ENCODE measurements at places on chromosomes 6 and 20.

- no peak for DNase-seq
These were observed 3.7 kb downstream of the TAF4 start for GRCh38 chr20:62061851-62062423.

DNA sequence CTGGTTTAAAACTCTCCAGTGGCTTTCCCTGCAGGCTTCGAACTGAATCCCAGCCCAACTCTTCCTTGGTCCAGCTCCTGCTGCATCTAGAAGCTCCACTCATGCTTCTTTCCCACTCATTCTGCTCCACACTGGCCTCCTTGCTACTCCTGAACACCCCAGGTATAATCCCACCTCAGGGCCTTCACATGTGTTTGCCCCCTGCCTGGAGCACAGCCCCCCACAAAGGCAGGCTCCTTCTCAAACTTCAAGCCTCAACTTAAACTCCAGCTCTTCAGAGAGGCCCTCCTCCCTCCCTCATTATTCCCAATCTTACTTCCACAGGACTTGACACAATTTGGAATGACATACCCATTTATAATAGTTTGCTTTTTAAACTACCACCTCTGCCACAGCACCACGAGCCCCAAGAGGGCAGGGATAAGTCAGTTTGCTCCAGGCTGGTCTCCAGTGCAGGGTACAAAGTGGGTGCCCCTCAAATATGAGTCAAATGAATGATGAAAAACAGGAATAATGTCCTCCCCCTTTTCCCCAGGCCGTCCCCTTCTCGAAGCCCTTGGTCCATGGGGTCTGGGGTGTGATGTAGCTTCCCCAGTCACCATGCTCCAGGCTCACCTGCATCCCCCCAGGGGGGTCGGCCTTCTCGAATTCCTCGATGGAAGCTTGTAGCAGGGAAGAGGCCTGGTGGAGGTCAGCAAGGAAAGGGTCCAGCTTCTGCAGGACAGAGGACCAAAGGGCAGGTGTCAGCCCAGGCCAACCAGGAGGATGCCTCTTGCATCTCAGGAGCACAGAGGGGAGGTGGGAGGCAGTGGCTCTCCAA, 37.4 kb downstream of the KIAA1755 start:
- DNase-seq = no peak

DNA sequence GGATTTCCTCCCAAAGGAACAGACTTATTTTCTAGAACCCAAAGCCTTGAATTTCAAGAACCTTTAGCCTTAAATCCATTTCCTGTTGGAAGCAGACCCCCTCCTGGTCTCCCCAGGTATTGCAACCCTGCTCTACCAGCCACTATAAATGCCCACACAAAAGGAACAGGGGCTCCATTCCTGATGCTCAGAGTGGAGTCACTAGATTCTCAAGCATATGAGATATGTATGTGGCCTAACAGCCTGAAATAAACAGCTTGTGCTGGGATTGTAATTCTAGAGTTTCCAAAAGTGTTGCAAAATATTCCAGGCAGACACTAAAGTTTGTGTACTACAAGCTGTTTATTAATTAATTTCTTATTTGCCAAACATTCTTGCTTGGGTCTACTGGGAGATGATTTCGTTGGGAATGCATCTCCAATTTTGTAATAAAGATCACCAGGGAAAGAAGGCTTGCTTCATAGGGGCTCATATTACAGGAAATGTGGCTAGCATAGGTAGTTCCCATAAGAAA, 44.8 kb downstream of the RIPOR3 start:
- DNase-seq = peak; percentile 67

- DNase-seq = peak; percentile 47
These were observed 453.6 kb upstream of the FLRT3 start for GRCh38 chr20:14790771-14791620.

- no peak for DNase-seq
These were observed 364.3 kb upstream of the SPTLC3 start for GRCh38 chr20:12644461-12644860.

DNA sequence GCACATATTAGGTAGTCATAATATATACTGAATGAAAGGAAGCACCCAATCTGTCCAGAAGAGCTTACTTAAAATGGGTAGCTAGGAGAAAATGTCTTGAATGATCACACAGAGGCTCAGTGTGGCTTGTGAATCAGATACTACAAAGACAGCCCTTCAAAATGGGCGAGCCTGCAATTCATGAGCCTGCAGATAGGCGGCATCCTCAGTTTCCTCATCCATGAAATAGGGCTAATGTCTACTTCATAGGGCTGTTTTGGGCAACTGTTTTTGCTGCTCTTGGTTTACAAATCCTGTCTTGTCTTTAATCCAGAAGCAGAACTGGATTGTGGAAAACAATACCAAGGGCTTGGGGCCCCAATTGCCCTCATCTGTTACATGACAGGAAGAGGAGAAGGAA, 129.3 kb upstream of the KCNK16 start:
- DNase-seq = no peak

GRCh38 chr20:20188647-20189046, 136.3 kb downstream of the CFAP61 start:
- no peak for DNase-seq

GRCh38 chr6:151962246-151962846, 154.9 kb downstream of the ESR1 start:
- no peak for DNase-seq

- DNase-seq = no peak
These were observed 77.0 kb downstream of the FOXA2 start for GRCh38 chr20:22507240-22507961.

GRCh38 chr6:114344971-114345275, 2.1 kb upstream of the HS3ST5 start:
- no peak for DNase-seq

DNA sequence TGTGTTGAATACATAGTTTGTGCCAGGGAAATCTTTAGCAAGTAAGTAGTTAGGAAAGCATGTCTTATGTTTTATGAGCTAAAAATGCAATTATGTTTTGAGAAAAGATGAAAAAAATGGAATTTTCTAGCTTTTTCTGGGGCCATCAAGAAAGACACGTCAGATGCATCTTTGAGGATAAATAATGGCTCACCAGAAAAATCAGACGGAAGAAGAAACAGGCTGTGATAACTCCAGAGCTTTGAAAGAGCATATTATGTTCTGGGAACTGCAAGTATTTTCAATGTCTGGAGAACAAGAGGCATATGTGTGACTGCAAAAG, 173.7 kb downstream of the CLVS2 start:
- DNase-seq = no peak

- no peak for DNase-seq
These were observed 10.0 kb upstream of the SLC4A11 start for GRCh38 chr20:3248993-3249347.

DNA sequence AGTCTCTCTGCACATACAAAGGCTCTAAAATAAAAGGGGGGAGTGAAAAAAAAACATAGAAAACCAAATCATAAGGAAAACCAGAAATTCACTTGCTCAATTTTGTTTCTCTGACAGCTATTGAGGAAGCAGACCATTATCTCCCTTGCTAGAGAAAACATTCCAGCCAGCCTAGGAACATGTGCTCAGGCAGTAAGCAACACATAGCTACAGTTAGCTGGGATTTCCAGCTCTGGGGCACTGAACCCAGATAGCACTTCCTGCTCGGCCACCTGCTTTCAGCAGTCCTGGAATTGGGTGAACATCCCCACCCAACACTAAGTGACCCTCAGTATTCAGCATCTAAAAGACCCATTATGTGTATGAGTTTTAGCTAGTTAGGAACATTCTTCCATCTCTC, 61.3 kb downstream of the TNFRSF21 start:
- DNase-seq = no peak

DNA sequence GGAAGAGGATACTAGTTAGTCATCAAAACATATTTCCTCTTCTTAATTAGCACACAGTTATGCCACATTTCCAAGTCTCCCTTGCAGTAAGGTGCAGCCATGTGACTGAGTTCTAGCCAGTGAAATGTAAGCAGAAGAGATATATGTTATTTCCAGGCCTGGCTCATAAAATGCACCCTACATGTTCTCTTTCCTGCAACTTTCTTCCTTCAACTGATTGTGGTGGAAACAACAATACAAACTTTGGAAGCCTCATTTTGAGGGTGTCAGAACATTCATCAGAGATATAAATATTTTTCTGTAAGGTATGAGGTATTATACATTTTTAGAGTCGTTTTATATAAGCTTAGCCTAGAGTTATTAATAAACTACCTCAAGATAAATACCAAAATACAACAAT, 110.9 kb upstream of the PDE7B start:
- DNase-seq = no peak

- peak; percentile 25 for DNase-seq
These were observed 667 bp downstream of the STX11 start for GRCh38 chr6:144150710-144151657.

DNA sequence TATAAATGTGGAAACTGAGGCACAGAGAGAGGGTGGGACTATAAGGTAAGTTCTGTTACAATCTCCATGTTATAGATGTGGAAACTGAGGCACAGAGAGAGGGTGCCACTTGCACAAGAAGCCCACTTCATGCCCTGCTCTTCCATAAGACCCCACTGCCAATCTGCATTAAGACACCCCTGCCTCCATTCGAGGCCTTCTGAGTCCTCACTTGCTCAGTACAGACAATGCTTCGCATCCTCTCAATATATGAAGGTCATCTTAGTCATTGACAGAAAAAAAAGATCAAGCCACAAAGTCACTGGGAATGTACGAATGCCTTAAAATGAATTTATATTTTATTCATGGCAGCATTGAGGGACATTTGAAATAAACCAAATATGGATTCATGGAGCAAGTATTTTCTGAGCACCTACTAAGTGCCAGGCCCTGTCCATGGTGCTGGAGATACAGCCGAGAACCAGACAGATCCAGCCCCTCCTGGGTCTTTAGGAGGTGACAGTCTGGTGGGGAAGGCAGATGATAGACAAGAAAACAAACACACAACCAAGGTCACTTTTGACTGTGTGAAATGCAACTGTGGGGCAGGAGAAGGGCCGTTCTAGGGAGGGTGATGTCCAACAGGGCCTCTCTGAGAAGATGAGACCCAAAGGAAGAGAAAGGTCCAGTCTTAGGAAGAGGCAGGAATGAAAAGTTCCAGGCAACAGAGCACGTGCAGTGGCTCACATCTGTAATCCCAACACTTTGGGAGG, 92.5 kb upstream of the PTPN1 start:
- no peak for DNase-seq

- DNase-seq = no peak
These were observed 49.7 kb upstream of the DDR1 start for GRCh38 chr6:30834646-30835045.

- no peak for DNase-seq
These were observed 71.3 kb upstream of the SOX4 start for GRCh38 chr6:21522143-21522747.

DNA sequence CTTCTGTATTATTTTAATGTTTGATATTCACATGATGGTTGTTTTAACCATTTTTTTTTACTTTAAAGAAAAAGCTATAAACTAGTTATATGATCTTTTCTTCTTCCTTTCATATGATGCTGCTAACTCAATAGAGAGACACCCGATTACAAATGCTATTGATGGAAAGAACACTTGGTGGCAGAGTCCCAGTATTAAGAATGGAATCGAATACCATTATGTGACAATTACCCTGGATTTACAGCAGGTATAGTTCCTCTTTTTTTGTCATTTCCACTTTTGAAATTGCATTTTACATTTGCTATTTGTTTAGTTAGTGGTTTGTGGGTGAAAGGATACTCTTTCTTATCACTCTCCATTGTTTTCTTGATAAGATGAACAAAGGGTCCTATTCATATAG, 176.7 kb downstream of the LAMA2 start:
- no peak for DNase-seq

- no peak for DNase-seq
These were observed 2.7 kb downstream of the KCNK16 start for GRCh38 chr6:39319621-39320362.

DNA sequence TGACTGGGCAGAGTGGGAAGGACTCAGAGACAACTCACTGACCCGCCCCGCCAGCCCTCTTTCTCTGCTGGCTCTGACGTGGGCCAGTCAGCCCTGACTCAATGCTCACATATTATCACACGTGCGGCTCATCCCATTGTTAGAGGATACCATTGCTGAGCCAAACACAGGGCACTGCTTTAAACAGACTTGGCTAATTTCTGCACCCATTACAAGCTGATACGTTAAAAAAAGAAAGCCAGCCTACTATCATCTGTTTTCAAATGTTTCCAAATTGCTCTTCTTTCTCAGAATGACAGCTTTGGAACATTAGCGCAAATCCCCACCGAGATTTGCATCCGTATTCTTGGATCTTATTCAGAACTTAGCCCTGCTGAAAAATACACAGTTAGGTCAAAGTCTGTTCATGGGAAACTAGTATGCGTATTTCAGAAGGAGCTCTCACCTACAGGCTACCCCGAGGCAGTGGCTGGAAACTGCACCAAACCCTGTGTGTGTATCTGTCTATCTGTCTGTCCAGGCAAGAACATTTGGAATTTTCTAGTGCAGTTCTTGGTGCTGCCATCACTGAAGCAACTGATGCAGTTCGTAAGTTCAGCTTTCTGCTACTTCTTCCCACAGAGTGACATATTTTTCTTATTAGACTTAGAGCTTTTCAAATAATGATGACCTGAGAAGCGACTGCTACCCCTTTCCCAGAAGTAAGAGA, 32.8 kb downstream of the RAMACL start:
- peak; percentile 86 for DNase-seq

GRCh38 chr20:50310673-50311051, 120.0 kb downstream of the CEBPB start:
- DNase-seq = no peak

DNA sequence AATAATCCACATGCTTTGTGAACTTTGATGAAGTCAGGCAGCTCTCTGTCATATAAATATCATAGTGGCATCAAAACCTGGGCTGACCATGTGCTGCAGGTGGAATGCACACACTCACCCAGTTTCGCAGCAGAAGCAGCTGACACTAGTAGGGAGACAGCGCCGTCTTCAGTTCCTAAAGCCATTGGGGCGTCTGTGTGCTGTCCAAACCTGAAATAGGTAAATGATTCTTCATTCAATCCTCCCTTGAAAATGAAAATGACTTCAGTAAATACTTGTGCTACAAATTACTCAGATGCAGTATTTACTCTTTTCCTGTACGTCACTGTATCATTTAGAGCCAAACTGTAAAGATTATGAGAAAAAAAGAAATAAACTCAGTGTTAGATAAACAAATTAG, 127.5 kb downstream of the EYA4 start:
- DNase-seq = no peak

GRCh38 chr6:139409026-139409425, 34.6 kb upstream of the CITED2 start:
- peak; percentile 54 for DNase-seq

GRCh38 chr20:46308258-46309157, at the start of gene CDH22:
Gene CDH22, minus strand, starts transcription at chr20:46308498. Its CDS starts 57,204 bp downstream, at chr20:46251294.
- peak; percentile 83 for DNase-seq
